Gastrocnemius medialis (tissue), 4 donors: ENCODE measurements at places on chromosomes 13 and 19. TPM values are rescaled to one million over a fixed set of nuclear protein-coding genes. Genes with fewer than 3 reads are reported as not detected.

SPRED3 gene
- 2.6 TPM for total RNA-seq

GRCh38 chr13:53569453-53569852, 540.8 kb downstream of the OLFM4 start:
- no peaks in the 10 kb centered on the region for H3K4me1 ChIP-seq
- no peaks in the 10 kb centered on the region for H3K27me3 ChIP-seq
- DNase-seq, result no peak
- no peaks in the 10 kb centered on the region for H3K36me3 ChIP-seq

GRCh38 chr19:44024900-44025216, 321 bp upstream of the ZNF222 start:
- peak overlapping the region; percentile 66 for H3K27ac ChIP-seq
- peak overlapping the region; percentile 71 for H3K4me3 ChIP-seq
- no peak for DNase-seq
- H3K27me3 ChIP-seq, result no peaks in the 10 kb centered on the region
- H3K4me1 ChIP-seq, result no peaks in the 10 kb centered on the region
- H3K36me3 ChIP-seq, result peaks cover 10% of the 10 kb centered on the region

DNA sequence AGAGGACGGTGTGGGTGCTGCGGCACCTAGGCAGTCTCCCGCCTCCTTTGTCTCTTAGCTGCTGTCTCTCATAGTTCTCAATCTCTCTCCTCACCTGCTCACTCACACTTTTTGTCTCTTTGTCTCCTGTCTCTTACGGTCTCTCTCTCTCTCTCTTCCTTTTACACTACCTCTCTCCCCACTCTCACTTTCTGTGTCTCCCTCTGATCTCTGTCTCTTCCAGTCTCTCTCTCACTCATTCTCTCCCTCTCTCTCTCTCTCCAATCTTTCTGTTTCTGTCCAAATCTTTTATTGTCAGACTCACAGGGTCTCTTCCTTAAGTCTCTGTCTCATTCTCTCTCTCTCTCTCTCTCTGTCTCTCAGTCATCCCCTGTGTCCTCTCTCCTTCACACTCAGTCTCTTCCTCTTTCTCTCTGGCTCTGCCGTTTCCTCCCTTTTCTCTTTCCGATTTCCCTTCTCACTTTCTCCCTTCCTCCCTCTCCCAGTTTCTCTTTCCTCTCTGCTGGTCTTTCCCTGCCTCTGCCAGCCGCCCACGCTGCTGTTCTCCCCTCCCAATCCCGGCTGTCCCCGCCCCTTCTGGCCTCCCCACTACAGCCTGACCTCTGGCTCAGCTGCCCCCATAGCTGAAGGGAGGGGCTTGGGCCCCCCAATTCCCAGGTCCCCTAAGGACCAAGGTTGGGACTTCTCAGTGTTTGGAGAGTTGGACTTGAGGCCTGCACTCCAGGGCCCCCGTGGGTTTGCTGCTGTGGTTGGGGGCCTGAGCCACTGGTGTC, at the start of gene PLEKHA4:
Gene PLEKHA4 (minus strand): TSS at position 504 of the 773 bp plus-strand sequence. CDS start 997 bp downstream, outside the sequence.
- H3K36me3 ChIP-seq, result peaks cover under 1% of the 10 kb centered on the region
- H3K4me3 ChIP-seq, result peak within 1 kb of the TSS; percentile 8
- H3K27ac ChIP-seq, result peak within 1 kb of the TSS; percentile 72
- peak; percentile 56 for DNase-seq
- no peaks in the 10 kb centered on the region for H3K27me3 ChIP-seq

DNA sequence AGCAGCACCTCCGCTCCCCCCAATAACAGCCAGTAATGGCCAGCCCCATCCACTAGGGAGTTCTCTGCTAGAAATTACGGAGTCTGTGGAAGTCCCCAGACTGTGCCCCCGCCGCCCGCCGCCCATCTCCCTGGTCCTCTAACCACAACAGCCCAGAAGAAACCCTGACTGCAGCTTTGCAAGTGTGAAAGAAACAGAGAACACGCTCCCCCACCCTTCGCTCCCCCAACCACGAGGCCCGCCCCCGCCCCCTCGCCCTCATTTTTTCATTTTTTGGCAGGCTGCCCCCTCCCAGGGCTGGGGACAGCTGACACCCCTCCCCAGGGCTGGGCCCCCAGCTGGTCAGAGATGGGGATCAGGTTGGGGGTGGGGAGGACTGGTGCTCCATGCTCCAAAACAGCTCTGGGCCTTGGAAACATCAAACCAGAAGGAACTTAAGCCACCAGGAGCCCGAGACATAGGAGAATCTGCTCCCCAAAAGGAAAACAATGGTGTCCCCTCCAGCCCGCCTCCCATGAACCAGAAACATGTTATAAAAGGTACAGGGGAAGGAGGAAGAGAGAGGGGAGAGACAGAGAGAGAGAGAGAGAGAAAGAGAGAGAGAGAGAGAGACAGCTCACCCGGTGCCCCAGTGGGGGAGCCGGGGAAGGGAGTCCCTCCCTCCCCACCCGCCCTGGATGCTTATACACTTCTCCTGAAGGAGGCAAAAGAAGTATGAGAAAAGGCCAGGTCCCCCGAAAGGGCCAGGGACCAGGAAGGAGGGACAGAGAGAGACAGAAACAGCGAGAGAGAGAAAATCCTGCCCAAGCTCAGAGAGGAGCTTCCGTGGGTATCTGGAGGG, 29.8 kb upstream of the ASF1B start:
- no peaks in the 10 kb centered on the region for H3K36me3 ChIP-seq
- no peaks in the 10 kb centered on the region for H3K4me1 ChIP-seq
- DNase-seq, result no peak
- no peak overlapping the region for H3K27ac ChIP-seq
- no peak overlapping the region for H3K4me3 ChIP-seq
- H3K27me3 ChIP-seq, result peaks cover 7% of the 10 kb centered on the region

RETN gene
- not detected for total RNA-seq

ZNF506 gene
- 12.3 TPM for total RNA-seq

- DNase-seq, result no peak
- H3K4me1 ChIP-seq, result no peaks in the 10 kb centered on the region
- no peak overlapping the region for H3K4me3 ChIP-seq
- H3K27ac ChIP-seq, result no peak overlapping the region
These were observed 9.6 kb upstream of the CEACAM5 start for GRCh38 chr19:41698746-41699230.

- no peak overlapping the region for H3K4me3 ChIP-seq
- peak; percentile 69 for DNase-seq
- H3K27ac ChIP-seq, result peak overlapping the region; percentile 88
These were observed 44.5 kb upstream of the EPHX3 start for GRCh38 chr19:15276620-15277215.

DNA sequence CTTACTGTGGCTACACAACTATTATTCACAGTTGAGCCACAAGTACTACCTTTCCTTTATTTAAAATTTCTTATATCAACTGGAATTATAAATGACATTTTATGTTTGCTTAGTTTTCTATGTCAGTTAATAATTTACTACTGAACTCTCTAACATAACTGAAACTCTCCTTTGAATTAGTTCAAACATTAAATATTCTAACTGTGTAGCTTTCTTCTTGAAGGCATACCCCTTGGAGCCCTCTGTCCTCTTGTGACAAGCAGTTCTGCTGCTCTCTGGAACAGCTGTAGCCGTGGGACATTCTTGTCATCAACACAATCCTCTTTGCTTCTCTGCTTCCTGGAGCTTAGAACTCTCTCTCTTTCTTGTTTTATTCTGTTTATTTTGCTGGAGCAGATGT, 244.8 kb downstream of the NHLRC3 start:
- DNase-seq, result no peak
- H3K27ac ChIP-seq, result no peak overlapping the region
- H3K4me3 ChIP-seq, result no peak overlapping the region
- H3K4me1 ChIP-seq, result no peaks in the 10 kb centered on the region
- H3K27me3 ChIP-seq, result no peaks in the 10 kb centered on the region
